Neuronal stem cell (in vitro differentiated cells): ENCODE measurements at places on chromosomes 5 and 9.

DNA sequence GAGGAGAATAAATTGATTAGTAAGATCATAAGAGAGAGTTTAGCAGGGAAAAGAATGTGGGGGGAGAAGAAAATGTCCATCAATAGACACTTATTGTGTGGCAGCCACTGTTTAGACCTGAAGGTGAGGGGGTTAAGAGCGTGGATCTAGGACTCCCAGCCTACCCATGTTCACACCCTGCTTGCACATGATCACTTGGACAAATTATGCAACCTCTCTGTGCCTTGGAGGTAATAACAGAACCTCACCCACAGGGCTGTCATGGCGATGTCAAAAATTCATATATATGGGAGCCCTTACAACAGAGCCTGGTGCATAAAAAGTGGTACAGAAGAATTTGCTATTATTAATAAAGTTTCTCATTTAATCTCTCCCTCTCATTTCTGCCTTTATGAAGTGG, 86.0 kb upstream of the EQTN start:
- DNase-seq, result no peak

DNA sequence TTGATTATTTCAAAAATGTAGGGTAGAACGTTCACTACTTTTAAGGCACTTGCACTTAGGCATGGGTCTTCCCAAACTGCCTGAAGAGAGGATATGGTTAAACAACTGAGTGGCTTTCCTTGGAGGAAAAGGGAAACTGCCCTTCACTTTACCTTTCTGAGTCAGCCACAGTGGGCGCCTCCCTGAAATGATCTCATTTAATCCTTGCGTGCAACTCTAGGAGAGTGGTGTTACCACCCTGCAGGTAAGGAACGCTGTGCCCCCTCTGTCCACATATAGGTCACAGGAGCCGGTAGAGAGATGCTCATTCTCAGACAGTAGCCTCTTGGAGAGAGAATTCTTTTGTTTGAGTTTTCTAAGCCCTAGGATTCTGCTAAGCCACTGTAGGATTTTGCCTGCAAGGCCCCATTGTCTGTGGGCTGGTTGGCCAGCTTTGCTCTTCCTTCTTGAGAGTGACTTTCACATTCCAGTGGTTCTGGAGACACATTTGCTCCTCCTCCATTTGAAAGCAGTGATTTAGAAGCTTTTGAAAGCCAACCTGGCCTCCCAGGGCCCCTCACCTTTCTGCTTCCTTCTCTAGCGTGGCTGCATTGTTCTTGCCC, 110.3 kb upstream of the CTSL start:
- no peak for DNase-seq

- DNase-seq, result no peak
Observed at GRCh38 chr9:82080265-82080664, 91.7 kb downstream of the SPATA31D1 start.

GRCh38 chr5:57298985-57299491, 125.2 kb downstream of the GPBP1 start:
- peak; percentile 65 for DNase-seq
